Activated naive CD4-positive, alpha-beta T cell treated with anti-CD3 and anti-CD28 coated beads, Interleukin-2, amount 50 U/mL, for 72 hours (primary cell): ENCODE measurements at places on chromosomes 3 and 15.

- DNase-seq, result no peak
These were observed 3.3 kb upstream of the CNTN3 start for GRCh38 chr3:74617776-74618175.

GRCh38 chr15:94327356-94327936 lies 96.1 kb downstream of the MCTP2 start:
- no peak for DNase-seq

DNA sequence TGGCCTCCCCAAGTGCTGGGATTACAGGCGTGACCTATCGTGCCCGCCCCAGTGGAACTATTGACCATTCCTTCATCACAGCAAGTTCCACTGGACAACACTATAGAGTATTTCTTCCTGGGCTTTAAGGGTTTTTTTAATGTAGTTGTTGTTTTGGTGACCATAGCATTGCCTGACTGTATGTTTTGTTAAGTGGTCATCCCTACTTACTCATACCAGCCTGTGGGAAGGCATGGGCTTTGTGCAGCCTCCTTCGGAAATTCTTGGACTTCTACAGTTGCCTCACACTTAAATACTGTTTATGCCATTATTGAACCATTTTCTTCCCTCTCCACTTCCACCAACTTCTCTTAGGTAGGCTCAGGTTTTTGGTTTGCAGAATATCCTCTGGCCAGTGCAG lies 19.9 kb upstream of the ALPK3 start:
- DNase-seq, result no peak

GRCh38 chr3:100449214-100449613 lies 43.2 kb upstream of the TMEM45A start:
- no peak for DNase-seq

- no peak for DNase-seq
These were observed 21.8 kb downstream of the RASGRF1 start for GRCh38 chr15:79068790-79069189.

GRCh38 chr3:87674397-87675161 lies 384.2 kb downstream of the CGGBP1 start:
- DNase-seq, result no peak

DNA sequence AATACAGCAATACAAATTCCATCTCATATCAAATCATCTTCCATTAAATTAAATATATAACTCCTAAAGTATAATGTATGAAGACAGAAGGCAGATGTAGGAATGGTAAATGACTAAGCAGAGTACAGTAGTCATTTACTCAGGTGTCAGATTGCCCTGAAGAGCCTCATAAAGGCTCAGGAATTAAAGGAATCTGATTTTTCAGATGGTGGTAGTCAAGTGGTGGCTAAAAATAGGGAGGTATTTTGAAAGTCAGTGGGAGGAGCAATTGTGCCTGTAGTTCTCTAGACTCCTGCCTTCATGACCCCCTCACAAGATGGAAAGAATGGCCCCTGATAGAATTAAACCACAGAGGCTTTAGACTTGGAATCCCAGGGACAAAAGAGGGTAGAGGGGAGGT lies 142.7 kb upstream of the SYNPR start:
- DNase-seq, result no peak

DNA sequence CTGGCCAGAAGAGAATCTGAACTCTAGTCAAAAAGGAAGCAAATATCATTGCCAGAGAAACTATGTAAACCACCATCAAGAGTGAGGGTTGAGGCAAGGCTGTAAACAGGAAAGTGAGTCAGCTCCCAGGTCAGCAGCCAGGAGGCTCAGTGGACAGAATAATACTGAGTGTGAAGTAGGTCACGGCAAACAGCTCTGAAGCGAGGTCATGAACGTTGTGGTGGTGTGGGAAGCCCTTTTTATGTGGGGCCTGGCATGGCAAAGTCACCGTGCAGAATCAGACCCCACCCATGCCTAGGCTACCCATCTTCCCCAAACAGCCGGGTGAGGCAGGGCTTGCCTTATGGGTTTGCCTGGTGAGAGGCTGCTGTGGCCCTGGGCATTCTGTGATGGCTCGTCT lies 43.9 kb downstream of the THBS1 start:
- DNase-seq, result peak; percentile 64

DNA sequence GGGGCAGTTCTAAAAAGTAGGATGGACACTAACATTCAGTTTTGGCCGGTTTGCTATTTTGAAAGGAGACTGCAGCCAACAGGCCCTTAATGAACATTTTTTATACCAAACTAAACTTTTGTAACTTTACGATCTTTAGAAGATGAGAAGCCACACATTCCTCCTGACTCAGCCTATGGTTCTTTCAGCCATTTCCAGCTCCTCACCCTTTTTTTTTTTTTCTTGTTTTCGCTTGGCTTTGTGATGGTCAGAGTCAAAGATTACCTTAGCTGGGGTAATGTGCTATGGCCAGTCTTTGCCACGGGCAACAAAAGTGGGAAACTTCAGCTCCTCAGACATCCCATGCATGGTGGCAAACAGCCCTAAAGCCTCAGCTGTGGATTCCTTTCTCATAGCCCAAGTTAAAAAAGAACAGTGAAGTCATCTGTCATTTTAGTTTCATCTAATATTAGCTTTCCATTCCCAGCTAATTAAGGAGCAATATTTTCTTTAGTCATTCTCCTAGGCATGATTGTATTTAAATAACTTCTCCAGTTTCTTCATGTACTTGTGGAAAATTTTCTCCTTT lies 368.7 kb downstream of the MFSD1 start:
- no peak for DNase-seq

DNA sequence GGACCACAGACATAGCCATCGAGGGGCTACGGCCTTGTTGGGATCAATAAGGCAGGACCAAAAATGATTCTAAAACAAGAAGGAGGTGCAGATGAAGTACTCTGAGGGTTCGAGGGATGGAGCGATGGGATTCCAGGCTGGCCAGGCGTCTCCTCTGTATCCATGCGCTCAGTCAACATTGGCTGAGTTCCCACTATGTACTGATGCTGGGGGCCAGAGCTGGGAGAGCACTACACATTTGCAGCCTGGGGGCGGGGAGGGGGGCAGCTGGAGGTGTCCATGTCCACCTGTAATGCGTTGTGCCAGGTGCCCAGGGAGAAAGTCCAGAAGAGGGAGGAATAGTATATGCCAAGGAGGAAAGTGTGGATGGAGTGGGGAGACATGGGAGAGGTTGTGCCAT lies 81.5 kb downstream of the AAGAB start:
- no peak for DNase-seq

GRCh38 chr3:46931631-46932331 lies 44.8 kb downstream of the CCDC12 start:
- DNase-seq, result no peak

GRCh38 chr15:67174446-67174845 lies 80.0 kb downstream of the AAGAB start:
- no peak for DNase-seq

- no peak for DNase-seq
These were observed 33.9 kb downstream of the OXNAD1 start for GRCh38 chr3:16298891-16299290.

DNA sequence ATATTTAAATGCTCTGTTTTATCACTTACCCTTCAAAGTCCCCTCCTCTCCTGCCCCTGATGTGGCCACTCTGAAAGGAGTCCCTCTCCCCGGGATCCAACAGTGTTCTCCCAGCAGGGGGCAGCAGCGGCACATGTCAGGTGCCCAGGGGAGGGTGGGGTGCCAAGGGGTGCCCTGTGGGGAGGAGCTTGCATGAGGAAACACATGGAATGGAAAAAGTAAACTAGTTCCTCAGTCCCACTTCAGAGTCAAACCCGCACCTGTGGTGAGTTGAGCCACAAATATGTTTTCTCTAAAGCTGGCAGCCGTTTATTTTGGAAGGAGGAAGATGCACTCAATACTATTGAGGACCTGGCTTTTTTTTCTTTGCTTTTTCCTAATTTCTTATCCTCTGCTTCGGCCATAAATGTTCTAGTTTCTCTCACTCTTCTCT lies 30.1 kb upstream of the NRROS start:
- DNase-seq, result peak; percentile 87

- no peak for DNase-seq
These were observed 167.3 kb upstream of the NDN start for GRCh38 chr15:23854203-23854911.

GRCh38 chr3:151084893-151085226 lies 604 bp upstream of the MED12L start:
- DNase-seq, result no peak

DNA sequence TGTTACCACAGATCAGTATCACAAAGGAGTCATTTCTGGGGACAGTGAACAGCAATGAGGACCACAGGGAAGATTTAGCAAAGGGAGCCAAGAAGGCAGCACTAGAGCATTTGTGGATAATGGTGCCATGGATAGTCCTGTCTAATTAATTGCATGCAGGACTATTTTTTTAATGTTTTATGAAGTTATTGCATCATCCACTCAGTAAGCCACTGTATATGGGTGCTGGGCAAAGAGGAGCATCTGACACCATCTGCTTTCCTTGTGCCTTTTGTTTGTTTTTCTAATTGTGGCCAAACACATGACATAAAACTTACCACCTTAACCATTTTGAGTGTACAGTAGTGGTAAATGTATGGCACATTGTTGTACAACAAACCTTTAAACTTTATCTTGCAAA lies 301.1 kb upstream of the LRRFIP2 start:
- no peak for DNase-seq

DNA sequence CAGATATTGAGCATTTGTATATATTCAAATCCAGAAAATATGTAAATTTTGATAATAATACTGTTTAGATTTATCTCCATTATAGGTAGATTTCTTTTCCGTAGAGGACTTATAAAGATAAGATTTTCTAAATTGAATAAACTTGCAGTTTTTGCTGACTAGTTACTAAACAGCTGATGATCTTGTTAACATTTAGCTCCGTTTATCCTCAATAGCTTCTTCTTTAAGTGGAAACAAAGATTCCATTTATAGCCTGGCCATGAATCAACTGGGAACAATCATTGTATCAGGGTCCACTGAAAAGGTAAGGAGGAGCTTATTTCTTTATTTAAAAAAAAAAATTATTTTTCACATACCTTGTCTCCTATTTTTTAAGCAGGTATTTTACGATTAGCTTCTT lies 16.7 kb downstream of the WDR48 start:
- DNase-seq, result no peak

- DNase-seq, result no peak
These were observed 134.0 kb downstream of the MFSD1 start for GRCh38 chr3:158935846-158936245.

- no peak for DNase-seq
These were observed 5.3 kb downstream of the FOXP1 start for GRCh38 chr3:71578054-71578751.

GRCh38 chr15:73540161-73540560 lies 93.0 kb downstream of the NPTN start:
- DNase-seq, result no peak

DNA sequence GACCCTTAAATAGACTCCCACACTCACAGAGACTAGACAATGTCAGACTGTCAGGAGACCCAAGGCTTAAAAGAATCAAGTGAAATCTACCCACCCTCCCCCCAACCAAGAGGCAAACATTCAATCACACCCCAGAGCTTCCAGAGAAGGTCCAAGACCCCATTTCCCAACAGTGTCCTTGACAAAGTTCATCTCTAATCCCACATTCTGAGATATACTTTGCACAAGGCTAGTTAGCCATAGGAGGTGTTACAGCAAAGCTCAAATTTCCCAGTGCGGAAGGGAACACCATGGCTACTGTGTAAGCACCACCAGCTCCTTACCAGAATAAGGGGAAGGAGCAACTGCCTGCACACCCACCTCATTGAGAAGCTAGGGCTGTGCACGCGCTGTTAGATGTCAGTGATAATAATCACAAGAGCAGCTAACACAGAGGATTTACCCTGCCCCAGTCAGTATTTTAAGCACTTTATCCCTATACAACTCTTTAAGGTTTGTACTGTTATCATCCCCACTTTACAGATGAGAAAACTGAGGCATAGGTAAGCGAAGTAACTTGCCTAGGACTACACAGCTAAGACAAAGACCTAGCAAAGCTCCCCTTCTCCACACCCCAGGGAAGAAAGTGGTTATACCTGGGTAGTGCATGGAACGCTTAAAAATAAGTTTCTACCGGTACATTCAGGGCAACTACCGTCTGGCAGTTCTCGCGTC lies 17.3 kb downstream of the SPATA12 start:
- no peak for DNase-seq
